ENCODE measurements at places on chromosomes 2 and 18. TPM values are rescaled to one million over a fixed set of nuclear protein-coding genes. Genes with fewer than 3 reads are reported as not detected.

The WNT10A gene
- total RNA-seq, result 0.27 TPM

GRCh38 chr2:16908656-16909055 lies 243.0 kb upstream of the CYRIA start:
- DNase-seq, result no peak

GRCh38 chr18:75915941-75916623 lies 488.6 kb upstream of the SMIM21 start:
- DNase-seq, result no peak

The STRN gene
- 22.5 TPM for total RNA-seq

DNA sequence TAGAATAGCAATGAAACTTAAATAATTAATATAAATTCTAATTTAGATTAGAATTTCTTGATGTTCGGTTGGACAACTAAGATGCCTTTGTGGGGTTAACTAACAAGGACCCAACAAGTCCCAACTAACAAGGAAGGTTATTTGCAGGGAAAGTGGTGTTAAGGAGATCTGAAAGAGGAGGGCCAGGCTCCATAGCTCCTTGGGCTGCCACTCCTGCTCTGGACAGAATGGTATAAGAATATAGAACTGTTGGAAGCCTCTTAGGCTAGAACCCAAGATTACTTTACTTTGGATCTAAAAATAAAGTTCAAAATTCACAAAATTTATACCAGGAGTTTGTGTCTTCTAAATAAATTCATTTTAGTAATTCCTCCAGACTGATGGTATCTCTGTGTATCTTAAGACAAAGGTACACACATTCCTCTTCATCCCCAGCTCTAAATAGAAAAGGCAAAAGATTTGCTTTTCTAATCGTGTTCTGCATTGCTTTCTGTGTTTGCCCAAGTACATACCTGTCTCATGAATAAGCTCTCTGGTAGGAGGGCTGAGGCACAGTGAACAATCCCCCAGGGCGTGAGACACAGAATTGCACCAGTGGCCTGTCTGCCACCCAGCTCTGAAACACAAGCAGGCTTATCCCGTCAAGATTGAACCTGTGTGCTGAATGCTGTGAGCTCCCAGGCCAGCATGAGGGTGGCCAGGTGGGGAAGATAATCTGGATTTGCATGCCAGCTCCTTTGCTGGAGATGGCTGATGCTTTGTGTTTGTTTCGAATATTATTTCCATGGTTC lies 176.0 kb downstream of the ACKR3 start:
- DNase-seq, result no peak

DNA sequence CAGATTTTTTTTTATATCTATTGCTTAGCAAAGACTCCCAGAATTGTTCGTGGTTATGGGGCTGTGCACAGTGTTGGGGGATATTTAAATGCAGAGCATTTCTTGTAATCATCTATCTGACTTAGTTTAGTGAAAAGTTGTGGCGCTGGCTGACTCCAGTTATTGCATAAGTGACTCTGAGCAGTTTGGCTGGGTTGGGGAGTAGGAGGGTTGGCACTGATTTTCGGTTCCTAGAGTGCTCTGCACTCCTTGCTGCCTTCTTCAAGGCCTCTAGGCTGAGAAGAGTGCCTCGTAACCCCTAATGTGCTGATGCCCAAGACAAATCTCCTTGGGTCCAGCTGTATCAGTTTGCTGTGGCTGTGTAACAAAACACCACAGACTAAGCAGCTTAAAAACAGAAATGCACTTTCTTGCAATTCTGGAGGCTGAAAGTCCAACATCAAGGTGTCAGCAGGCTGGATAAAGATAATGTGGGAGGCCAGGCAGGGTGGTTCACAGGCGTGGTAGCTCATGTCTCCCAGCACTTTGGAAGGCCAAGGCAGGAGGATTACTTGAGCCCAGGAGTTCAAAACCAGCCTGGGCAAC lies 6.5 kb upstream of the IMPA2 start:
- no peak for DNase-seq

Measured in Peyer's patch (tissue), 4 donors.